WERI-Rb-1 (cell line): ENCODE measurements at places on chromosomes 12 and 14.

GRCh38 chr12:45959728-45960127, 30.6 kb downstream of the SCAF11 start:
- no peak for DNase-seq

- no peak for DNase-seq
These were observed 7.5 kb upstream of the AACS start for GRCh38 chr12:125057708-125058107.

GRCh38 chr12:46936042-46936441, 110.2 kb upstream of the SLC38A4 start:
- DNase-seq, result no peak

DNA sequence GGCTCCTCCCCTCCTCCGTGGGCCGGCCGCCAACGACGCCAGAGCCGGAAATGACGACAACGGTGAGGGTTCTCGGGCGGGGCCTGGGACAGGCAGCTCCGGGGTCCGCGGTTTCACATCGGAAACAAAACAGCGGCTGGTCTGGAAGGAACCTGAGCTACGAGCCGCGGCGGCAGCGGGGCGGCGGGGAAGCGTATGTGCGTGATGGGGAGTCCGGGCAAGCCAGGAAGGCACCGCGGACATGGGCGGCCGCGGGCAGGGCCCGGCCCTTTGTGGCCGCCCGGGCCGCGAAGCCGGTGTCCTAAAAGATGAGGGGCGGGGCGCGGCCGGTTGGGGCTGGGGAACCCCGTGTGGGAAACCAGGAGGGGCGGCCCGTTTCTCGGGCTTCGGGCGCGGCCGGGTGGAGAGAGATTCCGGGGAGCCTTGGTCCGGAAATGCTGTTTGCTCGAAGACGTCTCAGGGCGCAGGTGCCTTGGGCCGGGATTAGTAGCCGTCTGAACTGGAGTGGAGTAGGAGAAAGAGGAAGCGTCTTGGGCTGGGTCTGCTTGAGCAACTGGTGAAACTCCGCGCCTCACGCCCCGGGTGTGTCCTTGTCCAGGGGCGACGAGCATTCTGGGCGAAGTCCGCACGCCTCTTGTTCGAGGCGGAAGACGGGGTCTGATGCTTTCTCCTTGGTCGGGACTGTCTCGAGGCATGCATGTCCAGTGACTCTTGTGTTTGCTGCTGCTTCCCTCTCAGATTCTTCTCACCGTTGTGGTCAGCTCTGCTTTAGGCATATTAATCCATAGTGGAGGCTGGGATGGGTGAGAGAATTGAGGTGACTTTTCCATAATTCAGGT, at the start of gene PSEN1:
Gene PSEN1 (plus strand): TSS at position 121 of the 839 bp plus-strand sequence. CDS start 11,513 bp downstream, outside the sequence.
- DNase-seq, result peak; percentile 96

DNA sequence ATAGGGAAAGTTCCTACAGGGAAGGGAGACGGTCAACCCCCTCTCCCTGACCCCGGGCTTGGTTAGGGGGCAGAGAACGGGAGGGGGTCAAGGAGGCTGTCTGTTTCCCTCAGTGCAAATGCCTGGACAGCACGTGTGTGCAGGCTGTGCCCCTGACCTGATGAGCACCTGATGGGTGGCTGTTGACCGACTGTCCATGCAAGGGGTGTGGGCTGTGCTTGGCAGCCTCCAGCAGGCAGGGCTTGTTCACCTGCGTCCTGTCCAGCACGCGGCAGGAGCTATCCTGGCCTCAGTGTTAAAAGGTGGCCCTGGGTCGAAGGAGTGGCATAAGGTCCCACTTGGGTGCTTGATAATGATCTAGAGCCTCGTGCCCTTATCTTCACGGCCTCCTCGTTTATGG, 221.0 kb downstream of the CACNA1C start:
- DNase-seq, result no peak

- DNase-seq, result no peak
These were observed 317.5 kb upstream of the KITLG start for GRCh38 chr12:88897723-88898122.

GRCh38 chr14:76812093-76812421, 625 bp downstream of the ANGEL1 start:
- DNase-seq, result no peak

DNA sequence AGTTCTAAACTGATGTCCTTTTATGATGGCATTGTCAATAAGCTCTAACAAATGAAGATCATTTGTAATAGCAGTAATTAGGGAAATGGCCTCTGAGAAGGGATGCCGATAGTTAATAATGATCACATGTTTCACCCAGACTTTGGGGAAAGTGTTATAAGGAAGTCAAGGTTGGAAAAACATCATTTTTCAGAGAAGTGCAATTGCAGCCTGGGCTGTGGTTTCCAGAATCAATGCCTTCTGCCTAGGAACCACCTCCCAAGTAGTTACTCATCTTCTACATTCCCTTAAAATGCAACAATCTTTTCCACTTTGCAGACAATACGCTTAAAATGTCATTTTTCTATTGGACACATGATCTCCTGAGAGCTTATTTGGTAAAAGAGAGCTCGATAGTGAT, 879 bp downstream of the EDDM3A start:
- DNase-seq, result no peak

DNA sequence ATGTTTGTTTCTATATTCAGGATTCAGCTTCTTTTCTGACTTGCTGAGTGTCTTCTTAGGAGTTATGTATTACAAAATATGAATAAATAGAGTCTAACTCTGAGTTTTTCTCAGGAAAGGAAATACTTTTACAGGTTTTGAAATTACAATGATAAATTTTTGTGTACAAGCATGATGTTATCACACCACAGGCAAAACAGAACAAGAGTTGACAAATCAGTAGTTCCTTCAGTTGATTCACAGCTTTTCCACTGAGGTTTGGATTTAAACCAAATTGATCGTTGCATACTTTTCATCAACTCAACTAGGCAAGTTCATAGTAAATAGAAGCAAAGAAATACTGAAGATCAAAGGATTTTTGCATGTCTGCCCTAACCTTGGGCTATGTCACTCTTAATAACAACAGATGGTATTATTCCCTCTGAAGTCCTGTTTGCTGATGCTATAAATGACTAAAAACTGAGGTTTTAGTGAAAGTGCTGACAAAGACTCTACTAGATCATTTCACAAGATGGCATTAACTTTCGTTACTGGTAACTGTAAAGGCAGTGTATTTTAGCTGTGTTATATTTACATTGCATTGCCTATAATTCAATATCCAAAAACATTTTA, 520.2 kb downstream of the FLRT2 start:
- no peak for DNase-seq

DNA sequence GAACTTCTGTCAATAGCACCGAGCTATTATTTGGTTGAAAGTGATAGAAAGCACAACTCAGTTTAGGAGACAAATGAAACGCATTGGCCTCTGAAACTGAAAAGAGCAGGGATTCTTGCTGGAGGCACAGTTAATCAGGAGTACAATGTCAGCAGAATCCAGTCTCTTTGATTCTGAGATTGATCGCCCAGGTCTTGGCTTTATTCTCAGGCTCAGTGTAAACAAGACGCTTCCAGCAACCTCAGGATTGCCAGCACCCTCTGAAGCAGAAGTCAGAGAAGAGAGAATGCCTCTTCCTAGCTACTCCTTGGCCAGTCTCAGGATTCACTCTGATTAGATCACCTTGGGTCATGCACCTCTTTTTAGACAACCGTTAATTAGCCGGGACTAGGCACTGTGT, 11.8 kb upstream of the OTUB2 start:
- no peak for DNase-seq

- no peak for DNase-seq
These were observed 248.6 kb upstream of the NOVA1 start for GRCh38 chr14:26846388-26846787.

GRCh38 chr12:41365653-41366171, 177.6 kb downstream of the PDZRN4 start:
- DNase-seq, result peak; percentile 84

GRCh38 chr12:47413806-47414205, 292.0 kb downstream of the RPAP3 start:
- DNase-seq, result no peak

GRCh38 chr12:105724641-105725040, 394.1 kb downstream of the C12orf75 start:
- DNase-seq, result no peak

DNA sequence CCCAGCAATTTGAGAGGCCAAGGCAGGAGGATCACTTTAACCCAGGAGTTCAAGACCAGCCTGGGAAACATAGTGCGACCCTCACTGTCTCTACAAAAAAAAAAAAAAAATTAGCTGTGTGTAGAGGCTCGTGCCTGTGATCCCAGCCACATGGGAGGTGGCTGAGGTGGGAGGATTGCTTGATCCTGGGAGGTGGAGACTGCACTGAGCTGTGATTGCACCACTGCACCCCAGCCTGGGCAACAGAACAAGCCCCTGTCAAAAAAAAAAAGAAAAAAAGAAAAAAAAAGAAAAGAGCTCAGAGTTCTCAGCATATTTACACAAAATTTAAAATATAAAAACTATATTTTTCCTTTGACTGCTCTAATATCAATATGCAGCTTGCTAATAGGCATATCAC, 260.8 kb downstream of the SYT1 start:
- no peak for DNase-seq

GRCh38 chr12:29212682-29213403, 63.8 kb downstream of the FAR2 start:
- DNase-seq, result no peak

GRCh38 chr14:100857233-100857922, 31.5 kb downstream of the MEG3 start:
- DNase-seq, result no peak

GRCh38 chr12:80843969-80844368, 93.8 kb downstream of the LIN7A start:
- DNase-seq, result no peak

DNA sequence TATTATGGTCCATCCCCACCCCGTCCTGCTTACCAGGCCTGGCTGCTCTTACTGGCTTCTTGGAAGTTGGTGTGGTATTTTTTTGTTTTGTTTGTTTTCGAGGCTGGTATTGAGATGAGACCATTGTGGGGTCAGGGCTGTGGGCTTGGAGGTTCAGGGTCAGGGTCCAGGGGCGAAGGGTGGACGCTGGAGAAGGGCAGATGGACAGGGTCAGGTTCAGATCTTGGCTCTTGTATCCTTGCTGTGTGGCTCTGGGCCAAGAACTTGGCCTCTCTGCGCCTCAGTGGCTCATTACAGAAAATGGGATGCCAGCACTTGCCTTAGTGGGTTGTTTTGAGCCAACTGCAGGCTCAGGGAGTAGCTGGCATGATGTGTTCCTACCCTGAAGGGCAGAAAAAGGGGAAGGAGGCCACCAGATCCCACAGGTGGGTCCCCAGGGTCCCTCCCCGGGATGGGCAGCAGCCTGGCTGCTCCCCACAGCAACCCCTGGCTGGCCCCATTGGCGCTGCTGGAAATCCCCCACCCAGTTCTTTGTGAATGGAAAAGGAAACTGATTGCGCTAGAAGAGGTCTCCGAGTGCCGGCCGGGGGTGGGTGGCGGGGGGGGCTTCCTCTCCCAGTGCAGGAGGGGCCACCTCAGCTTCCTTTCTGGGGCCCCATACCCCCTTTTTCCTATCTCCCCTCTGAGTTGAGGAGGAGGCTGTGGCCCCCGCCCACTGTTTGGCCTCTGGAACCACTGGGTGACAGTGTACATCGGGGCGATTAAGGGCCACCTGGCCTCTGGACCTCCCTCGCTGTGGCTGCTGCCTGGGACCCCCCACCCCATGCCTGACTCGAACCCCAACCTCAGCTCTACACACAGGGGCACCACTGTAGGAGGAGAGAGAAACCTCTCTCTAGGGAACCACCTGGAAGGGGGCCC, 25.0 kb downstream of the SH2B3 start:
- no peak for DNase-seq

DNA sequence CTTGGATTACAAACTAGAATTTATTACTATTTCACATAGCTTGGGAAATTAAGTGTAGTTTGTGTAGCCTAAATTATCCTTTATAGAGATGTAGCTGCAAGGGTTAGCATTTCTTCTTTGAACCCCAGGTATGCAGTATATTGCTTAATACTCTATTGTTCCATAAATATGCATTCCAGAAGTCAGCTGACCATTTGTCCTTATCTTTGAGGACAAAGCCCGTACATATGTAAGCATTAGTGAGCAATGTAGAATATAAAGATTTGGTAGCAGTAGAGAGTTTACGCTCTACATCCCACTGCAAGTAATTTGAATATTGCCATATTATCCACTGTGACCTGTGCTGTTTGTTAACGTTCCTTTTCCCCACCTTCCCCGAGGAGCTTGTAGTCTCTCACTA, 26.9 kb downstream of the PPM1A start:
- DNase-seq, result no peak

- DNase-seq, result no peak
These were observed 185.7 kb downstream of the KICS2 start for GRCh38 chr12:64036414-64036813.

GRCh38 chr12:131380965-131381705, 329.8 kb upstream of the SFSWAP start:
- DNase-seq, result no peak

DNA sequence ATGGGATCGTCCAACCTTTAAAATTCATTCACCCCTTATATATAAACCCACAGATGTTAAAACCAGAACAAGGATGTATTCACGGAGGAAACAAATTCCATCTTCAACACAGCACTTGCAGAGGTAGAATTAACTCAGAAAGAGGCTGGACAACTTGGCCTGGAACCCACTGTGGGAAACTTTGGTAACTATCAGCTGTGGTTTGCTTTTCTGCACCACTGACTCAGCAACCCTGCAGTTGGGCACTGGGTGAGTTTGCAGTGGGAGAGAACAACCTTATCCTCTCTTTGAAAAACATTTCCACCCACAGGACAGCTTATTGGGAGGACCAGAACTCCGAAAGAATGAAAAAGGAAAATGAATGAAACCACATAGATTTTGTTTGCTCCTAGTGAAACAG, 66.3 kb downstream of the ZNF664 start:
- no peak for DNase-seq

DNA sequence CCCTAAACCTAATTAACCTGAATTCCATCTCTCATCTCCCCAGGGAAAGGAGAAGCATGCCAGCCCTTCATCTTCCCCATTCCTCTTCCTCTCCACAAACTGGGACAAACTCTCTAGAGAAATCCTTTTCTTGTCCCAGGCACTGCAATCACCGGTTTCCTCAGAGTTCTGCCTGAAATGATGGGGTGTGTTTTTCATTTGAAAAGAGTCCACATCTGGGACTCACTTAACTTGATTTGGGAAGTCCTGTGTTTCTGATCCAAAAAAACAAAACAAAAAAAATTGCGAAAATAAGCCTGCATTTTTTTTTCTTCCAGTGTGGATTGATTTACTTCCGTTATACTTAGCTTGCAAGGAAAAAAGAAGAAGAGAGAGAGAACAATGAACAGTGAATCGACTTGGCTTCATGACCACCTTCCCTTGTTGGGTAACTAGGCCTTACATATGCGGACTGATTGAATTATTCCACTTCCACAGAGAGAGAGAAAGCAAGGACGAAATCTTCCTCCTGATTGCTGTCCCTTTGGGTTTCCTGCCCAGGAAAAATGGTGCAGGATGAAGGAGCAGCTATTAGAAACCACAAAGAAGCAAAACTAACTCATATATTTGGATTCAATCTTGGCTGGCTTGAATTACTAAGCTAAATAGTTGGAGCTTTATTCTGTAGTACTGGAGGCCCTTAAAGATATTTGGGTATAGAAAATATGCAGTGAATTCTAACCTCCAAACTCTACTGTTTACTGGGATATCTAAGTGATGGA, 506.2 kb upstream of the TBX3 start:
- no peak for DNase-seq
